RKO (cell line): ENCODE measurements at places on chromosomes 13 and 19.

DNA sequence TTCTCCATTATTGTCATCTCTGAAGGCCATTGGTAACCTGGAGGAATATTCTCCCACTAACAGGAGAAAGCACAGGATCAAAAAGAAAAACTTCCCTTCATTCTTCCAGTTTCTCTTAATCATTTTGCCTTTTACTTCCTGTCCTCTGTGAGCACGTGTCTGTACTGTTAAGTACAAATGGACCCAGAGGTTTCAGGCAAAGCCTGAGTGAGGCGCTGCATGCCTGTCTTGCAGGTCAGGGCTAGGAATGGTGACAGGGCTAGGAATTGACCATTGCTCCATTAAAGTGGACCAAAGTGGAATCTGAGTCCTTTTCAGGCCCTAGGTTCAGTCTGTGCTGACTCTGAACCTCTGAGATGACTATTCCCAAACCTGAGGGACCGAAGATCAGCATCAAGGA, 326.7 kb downstream of the SHISA2 start:
- DNase-seq = no peak

DNA sequence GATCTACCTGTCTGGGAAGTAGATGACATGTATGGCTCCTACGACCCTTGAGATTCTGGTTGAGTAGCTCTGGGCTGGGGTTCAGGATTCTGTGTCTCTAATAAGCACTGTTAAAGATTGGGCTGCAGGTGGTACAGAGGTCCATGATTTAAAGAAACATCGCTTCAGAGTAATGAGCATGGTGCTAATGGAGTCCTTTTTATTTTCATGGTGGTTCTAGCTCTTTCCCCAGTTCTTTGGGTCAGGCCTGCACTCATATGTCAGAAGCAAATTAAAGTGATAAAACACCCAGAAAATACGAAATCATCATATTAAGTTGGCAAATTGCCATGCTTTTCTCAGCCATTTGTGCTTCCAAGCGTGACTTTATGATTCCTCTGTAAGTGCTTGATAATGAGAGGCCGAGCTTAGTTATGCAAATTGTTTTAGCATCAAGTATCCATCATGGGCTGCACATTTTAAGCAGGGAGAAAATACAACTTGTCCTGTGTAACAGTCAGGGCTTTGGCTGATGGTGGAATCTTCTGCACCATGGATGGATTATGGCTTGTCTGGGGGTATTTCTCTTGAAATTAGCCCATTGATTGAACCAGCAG, 45.1 kb downstream of the MTUS2 start:
- no peak for DNase-seq

- DNase-seq = no peak
These were observed 74.4 kb downstream of the FGF9 start for GRCh38 chr13:21745307-21745706.

GRCh38 chr19:47002106-47002766, 17.4 kb upstream of the NPAS1 start:
- no peak for DNase-seq

DNA sequence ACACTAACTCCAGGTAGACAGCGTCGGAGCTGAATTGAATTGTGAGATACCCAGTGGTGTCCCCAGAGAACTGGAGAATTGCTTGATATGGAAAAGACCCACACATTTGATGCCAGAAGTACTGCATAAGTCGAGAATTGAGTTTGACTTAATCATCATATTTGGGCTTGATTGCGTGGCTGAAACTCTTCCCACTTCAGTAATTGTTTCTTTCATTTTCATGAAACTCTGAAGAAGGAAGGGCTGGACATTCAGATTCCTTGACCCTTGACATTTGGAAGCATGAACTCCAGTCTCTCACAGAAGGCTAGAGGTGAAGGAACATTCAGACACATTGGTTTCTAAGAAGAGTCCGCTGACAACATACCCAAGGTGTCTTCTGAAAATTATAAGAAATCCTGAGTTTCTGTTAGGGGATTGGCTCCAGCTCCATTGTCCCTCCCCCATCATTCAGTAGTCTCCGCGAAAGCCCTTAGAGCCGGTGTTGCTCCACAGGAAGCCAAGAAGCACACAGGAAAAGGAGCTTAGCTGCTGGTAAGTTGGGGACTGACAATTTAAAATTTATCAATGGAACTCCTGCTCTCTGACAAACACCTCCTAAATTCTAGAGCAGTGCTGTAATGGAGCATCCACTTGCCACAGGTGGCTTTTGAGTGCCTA, at the start of gene FPR2:
TSS of gene FPR2 (plus strand) at position 484 of the 660 bp plus-strand sequence. CDS start 7,479 bp downstream, outside the sequence.
- DNase-seq = no peak

DNA sequence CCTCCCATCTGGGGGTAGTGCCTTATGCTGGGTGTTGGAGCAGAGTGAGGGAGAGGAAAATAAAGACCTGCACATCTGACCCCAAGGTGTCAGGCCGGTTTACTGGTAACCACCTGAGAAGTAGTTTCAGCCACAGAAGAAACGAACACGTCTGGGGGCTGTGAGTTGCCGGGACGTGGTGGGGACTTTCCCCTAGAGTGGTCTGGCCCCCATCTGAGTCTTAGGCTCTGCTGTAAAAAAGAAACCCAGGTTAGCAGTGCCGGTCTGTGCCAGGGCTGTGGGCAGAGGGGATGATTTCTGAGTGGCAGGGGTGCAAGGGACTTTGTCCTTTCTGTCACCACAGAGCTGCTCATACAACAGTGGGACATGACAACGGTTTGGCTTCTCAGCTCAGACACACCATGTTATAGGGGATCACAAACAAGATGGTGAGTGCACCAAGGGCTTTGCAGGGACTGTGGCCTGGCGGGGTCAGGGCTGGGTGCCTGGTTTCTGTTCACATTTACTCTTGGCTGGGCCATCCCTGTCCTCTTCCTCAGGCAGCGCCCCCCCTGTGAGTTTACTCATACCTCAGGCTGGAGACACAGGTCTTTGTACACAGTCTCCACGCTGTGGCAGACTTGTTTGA, 9.0 kb downstream of the GCDH start:
- DNase-seq = no peak

GRCh38 chr13:37090912-37091311, 14.6 kb downstream of the CSNK1A1L start:
- DNase-seq = no peak

- no peak for DNase-seq
These were observed 581 bp downstream of the RPL18 start for GRCh38 chr19:48618278-48618915.

GRCh38 chr13:92602560-92602959, 624.0 kb upstream of the GPC6 start:
- DNase-seq = peak; percentile 22

- no peak for DNase-seq
These were observed 9.3 kb downstream of the CALM3 start for GRCh38 chr19:46610413-46610775.

DNA sequence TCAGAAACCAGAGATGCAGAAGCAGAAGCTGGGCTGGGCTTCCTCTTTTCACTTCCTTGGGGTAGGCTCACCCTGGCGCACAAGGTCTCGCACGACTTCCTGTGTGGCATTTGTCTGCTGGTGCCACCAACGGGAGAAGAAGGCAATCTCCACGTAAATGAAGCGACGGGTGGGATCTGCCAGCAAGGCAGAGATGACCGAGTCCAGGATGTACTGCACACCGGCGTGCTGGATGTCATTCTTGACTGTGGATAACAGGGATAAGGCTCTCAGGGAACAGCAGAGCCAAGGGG, 1.3 kb downstream of the MAN2B1 start:
- no peak for DNase-seq

GRCh38 chr13:114099191-114099590, 33.2 kb downstream of the RASA3 start:
- peak; percentile 10 for DNase-seq

DNA sequence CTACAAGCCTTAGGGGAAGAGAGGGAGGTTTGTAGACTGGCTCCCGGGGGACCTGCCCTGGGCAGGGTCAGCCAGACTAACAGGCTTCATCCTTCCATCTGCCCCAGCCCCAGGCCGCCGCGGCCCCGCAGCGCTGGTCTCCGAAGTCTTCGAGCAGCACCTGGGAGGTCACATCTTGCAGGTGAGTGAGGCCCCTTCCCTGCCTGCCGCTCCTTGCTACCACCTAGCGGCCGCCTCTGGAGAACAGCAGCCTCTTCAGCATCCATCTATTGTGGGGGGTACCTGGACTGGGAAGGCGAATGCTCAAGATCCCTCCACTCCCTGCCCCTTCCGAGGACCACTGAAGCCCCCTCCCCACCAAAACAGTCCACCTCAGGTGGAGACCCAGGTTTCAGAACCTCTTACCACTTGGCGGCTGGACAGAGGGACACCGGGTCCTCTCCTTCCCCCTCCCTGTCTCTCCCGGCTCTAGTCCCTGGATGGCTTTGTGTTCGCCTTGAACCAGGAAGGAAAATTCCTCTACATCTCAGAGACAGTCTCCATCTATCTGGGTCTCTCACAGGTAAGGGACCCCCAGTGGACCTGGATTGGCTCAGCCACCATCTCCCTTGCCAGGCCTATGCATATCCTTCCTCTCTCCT, 12.7 kb downstream of the NPAS1 start:
- DNase-seq = no peak

DNA sequence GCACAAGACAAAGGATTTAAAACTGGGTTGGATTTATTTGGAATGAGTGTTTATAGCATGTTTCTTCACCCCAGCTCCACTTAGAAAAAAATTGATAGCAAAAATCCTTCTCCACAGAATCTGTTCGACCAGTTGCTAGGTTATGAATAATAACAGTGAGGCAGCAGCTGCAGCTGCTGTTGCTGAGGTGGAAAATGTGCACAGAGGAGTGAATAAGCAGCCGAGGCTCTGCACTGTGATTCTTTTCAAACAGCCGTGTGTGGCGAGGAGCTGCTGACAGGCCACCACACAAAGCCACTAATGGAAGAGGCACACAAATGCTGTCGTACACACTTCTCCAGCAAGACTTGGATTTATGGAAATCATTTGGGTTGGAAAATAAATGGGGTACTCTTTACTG, 6.4 kb upstream of the RASL11A start:
- DNase-seq = peak; percentile 48

DNA sequence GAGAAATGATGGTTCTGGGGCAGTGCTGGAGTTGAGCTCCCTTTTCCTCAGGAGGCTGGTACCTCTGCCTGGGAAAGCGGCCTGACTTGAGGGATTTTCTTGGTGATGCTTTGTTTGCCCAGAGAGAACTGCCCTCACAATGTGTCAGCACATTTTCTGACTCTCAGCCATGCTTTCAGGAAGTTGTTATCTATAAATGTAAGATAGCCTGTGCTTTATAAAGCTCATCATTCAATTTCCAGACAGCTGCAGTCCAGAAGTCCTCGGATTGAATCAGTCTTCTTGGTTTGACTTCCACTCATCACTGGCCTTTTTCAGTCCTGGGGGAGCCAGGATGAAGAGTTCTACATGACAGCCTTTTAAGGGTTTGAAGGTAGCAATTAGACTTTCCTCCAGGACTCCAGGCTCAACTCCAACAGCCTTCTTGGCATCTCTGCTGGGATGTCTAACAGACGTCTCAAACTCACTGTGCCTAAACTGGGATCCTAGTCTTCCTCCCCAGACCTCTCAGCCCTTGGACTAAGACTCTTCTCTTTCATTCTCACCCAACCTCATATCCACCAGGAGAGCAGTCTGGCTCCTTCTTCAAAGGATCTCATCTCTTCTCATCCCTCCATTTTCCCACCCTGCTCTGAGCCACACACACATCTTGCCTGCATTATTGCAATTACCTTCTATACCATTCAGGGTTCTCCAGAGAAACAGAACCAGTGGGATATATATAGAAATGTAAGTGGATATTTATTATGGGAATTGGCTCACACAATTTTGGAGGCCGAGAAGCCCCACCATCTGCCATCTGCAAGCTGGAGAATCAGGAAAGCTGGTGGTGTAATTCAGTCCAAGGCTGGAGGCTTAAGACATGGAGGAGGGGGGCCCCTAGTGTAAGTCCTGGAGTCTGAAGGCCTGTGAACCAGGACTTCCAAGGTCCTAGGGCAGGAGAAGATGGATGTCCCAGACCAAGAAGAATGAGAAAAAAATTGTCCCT, 13.1 kb downstream of the ERICH6B start:
- DNase-seq = no peak

- no peak for DNase-seq
These were observed 5.1 kb downstream of the RAP2A start for GRCh38 chr13:97438856-97439595.

DNA sequence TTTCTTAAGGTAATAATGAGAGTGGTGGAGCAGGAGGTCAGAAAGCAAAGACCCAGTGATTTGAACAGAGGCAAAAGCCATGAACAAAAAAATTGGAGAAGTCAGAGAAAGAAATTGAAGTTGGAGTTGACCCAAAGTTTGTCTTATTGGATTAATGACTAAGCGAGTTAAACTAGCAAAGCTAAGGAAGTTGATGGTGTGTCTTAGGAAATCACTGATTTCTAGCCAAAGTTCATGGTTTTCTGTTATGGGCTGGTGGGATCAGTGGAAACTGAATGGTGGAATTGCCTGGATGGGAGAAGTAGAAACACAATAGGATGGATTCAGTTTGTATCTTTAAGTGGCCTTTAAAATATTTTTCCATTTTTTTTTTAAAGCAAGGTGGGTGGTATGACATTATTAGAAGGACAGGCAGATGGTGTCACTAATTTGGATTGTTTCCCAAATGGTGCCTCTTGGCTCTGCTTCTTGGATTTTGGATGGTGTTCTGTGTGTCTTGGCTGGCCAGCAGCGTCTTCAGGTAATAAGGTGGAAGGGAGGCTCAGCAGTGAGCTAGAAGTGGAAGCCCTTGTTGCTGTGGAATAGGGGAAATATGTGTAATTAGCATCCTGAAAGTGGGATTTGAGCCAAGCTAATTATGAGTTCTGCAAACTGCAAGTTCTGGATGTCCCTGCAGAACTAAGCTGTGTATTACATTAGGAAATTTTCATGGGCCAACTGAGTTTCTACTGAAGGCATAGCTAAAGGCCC, 302.9 kb downstream of the LMO7 start:
- DNase-seq = no peak
